ENCODE measurements at places on chromosomes 4 and X.

DNA sequence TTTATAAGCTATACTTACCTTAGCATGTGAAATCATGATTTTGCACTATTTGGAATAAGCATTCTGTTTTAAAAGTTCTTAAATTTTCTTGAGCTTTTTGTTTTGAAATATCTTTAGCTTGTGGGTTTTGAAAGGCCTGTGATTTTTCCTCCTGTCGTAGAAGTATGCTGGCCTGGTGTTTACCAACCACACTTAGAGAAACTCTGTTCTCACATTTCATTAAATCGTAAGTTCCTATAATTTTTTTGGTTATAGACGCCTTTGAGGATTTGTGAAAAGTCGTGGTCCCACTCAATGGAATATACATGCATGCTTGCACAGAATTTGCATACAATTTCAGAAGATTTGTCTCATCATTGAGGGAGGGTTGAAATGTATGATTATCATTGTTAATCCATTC, 63.6 kb downstream of the PDLIM5 start:
- DNase-seq, result no peak

DNA sequence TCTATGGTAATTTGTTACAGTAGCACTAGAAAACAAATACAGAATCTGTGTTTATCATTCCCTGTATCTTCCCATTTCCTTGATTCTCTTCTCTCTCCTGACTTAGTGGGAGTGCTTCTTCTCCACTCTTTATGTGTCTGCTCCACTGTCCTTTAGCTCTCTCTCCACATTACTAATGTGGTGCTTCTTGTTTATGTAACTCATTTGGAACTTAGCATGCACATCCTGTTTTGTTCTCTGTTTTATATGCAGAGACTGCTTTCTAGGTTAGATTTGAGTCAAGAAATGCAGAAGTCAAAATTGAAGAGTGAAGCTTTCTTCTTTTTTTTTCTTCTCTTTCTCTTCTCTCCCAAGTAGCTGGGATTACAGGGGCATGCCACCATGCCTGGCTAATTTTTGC, 25.9 kb downstream of the ADH1A start:
- DNase-seq, result no peak

GRCh38 chrX:44903107-44903506, 30.1 kb downstream of the KDM6A start:
- DNase-seq, result no peak

DNA sequence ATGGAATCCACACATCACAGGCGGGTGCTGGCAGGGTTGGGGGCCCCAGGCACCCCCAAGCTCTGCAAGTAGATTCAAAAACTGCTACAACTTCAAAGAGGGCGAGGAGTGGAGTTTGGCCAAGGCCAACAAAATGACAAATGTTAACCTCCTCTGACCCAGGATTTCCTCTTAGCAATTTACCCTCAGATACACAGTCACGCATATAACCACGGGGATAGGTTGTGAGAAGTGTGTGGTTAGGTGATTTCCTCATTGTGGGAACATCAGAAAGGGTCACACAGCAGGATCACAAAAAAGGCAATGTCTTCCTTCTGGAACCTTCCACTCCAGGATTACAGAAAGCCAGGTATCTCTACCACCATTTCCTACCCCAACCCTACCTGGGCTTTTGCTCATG, 62.4 kb downstream of the C4orf50 start:
- no peak for DNase-seq

- no peak for DNase-seq
These were observed 18.3 kb downstream of the FBXL5 start for GRCh38 chr4:15636818-15637217.

- DNase-seq, result no peak
These were observed 902 bp upstream of the LARP1B start for GRCh38 chr4:128060121-128060698.

All from CD4-positive, alpha-beta T cell treated with Interleukin-12 subunit alpha and Interleukin-12 subunit beta, for 1 hour (primary cell).